ENCODE measurements at places on chromosomes 5 and 9.

- DNase-seq = no peak
Observed at GRCh38 chr9:126295936-126296600, 30.6 kb upstream of the MVB12B start.

- DNase-seq = no peak
Observed at GRCh38 chr9:116605904-116606341, 81.2 kb upstream of the TRIM32 start.

DNA sequence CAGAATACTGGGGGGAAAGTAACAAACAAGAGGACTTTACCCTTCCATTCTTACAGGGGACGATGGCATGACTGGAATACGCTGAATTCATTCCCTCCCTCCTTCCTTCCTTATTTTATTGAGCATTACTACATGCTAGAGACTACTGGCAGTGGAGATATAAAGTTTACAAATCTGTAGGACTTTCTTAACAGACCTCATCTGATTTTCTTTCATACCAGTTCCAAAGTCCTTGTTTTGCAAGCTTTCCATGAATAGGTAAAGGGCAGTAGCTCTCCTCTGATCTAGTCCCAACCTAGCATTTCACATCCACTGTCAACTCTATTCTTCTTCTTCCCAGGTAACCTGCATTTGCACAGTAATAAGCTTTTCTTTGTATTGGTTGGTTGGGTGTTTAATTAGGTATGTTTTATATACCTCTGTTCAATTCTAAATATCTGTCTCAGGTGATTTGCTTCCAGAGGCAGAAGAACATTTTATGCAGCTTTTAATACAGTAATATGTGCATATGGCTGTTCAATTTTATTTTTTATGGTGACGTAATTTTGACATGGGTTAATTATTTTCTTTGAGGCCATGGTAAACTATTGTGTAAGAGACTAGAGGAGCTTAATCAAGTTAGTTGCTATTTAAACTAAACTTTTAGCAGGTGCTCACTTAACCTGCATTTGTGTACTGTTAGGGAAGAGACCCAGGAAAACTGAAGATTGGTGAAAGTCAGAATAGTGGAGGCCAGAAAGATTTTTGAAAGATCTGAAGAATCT lies 150.9 kb downstream of the ARHGAP26 start:
- no peak for DNase-seq

DNA sequence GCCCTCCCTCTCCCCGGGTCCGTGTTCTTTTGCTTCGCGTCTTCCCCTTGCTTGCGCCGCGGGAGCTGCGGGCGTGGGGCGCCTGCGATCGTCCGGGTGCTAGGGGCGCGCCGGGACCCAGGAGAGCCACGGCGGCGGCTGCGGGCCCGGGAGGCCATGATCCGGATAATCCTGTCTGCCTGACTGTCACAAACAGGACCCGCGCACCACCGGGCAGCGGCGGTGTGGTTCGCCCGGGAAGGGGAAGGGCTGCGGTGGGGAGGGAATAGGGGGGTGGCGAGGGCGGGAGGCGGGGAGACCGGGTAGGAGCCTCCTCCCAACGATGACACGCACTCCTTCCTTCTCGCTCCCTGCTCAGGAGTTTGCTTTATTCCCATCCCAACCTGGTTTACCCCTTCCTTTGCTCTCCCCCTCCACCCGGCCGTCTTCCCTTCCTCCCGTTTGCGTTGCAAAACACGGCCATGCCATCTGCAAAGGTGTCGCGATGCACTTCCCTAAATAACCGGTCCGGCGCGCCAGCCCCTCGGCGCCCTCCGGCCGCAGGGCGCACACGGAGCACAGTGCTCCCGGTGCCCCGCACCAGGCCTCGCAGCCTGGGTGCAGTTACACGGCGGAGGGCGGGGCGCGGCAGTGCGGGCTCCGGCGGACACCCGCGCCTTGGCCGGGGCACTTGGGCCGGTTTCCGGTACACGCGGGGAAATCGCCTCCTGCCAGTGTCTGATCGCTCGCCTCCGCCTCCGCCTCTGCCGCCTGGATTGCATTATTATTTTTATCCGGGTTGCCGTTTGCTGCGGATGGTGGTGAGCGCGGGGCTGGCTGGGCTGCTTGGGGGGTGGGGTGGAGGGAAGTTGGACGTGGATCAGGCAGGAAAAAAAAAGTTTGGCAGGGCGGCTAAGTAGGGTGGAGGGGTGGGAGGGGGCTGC lies 1.5 kb downstream of the SMARCA2 start:
- no peak for DNase-seq

- DNase-seq = no peak
Observed at GRCh38 chr5:135391116-135391868, 7.7 kb downstream of the MACROH2A1 start.

- DNase-seq = no peak
Observed at GRCh38 chr5:133900534-133901270, 67.7 kb downstream of the C5orf15 start.

GRCh38 chr5:169791251-169791650 lies 154.2 kb downstream of the DOCK2 start:
- DNase-seq = no peak

GRCh38 chr9:134631881-134632280 lies 9.7 kb upstream of the COL5A1 start:
- no peak for DNase-seq

DNA sequence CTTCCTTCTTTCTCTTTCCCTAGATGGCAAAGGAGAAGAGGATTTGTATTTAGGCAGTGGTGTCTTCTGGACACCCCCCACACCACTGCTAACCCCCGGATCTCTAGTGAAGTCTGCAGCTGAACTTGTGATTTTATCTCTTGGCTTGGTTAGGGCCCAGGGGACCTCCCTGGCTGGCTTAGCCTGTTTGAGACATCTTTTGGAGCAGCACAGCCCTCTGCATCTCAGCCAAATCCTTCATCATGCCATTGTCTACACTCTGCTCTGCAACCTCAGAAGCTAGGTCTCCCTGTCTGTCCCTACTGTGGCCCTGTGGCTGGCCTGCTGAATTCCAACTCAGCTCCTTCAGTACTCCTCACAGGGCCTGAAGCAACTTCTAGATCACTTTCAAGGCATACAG lies 81.7 kb downstream of the MUSK start:
- no peak for DNase-seq

DNA sequence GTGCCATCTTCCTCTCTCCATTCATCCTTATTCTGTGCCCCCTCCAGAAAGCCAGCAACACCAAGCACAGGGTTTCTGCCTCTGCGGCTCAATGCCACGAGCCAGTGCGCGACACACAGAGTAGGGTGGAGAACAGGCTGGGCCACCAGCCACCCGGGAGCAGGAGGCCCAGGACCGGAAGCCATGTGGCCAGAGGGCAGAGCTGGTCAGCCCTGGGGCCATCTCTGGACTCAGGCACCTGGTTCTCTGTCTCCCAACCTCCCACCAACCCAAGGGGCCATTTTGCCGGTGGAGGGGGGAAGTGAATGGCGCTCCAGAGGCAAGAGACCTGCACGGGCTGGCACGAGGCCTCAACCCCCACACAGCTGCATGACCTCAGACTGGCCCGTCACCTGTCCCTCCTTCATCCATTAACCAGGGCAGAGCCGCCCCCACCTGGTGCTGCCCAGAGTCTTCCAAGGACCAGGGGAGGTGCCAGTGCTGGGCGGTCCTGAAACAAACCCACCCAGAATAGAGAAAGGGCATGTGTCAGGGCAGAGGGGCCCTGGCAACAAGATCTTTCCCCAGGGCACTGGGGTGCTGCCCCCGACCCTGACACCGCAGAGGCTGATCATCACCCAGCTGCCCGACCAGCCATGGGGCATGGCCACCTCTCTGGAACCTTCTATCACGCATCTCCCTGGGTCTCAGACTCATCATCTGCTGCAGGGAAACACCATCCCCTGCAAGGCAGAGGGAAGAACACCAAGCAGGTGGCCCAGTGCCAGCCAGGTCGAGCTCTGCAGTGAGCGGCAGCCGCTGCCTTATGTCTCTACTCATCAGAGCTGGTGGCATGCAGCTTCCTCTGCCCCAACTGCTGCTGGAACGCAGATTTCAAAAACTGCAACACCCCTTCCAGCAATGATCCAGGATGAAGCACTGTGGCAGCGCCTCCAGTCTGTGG lies 11.9 kb downstream of the VAV2 start:
- no peak for DNase-seq

DNA sequence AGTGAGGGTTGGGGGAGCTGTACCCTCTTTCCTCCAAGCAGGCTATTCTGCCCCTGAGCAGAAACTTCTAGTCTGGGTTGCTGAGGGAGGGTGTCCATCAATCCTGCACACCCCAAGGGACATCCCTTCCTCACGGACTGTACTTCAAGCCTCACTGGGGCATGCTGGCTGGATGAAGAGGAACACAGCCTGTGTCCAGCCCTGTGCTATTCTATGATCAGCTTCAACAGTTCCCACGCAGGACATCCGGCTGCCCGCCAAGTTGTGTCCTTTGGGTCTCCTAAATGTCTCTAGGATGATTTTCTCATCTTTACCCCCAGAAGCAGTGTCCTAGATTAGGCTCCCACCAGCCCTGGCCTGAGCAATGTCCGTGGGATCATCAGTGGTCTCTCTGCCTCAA lies 68.1 kb downstream of the CRB2 start:
- DNase-seq = no peak

GRCh38 chr9:101840694-101841188 lies 102.3 kb upstream of the GRIN3A start:
- DNase-seq = no peak

DNA sequence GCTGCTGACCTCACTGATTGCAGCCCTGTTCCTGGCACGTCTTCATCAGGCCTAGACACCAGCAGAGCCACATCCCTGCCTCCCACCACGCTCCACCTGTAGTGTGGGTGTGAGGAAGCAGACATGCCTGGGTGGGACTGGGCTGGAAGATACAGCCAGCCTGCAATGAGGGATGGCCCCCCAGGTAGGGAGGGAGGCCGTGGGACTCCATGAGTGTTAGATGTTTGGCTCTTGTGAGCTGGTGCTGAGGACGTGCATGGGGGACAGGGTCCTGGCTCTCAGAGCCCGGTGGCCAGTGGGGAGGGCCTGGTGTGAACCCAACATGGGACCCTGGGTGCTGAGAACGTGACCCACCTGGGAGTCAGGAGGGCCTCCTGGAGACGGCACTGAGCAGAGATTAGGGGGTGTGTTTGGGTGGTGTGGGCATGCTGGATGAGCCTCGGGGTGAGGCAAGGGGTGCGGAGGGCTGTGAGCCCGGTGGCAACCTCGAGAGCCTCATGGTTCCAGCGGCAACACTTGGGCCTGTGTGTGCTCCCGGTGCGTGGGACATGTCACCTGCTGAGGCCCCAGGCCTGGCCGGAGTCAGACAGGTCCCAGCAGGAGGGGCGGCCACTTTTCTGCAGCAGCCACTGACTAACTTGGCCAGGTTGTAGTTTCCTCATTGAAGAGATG lies 87.6 kb downstream of the PHF2 start:
- no peak for DNase-seq

GRCh38 chr5:139914218-139914807 lies 118.7 kb downstream of the PSD2 start:
- no peak for DNase-seq

GRCh38 chr5:76657091-76657490 lies 33.9 kb upstream of the F2RL2 start:
- DNase-seq = no peak

DNA sequence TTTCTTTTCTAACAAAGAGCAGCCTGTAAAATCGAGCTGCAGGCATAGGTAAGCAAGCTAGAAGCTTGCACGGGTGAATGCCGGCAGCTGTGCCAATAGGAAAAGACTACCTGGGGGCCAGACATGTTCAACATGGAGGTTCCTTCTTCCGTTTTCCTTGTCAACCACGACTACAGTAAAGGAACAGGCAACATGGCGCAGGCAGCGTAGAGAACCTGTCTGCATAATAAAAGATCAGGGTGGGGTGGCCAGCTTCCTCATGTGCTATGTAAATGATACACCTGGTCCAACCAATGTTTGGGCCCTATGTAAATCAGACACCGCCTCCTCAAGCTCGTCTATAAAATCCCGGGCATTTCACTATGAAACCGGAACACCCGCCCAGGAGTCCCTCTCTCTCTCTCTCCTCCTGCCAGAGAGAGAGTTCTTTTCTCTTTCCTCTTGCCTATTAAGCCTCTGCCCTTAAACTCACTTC lies 103.8 kb upstream of the LIFR start:
- DNase-seq = no peak

- no peak for DNase-seq
Observed at GRCh38 chr5:4976902-4977301, 163.2 kb upstream of the ADAMTS16 start.

DNA sequence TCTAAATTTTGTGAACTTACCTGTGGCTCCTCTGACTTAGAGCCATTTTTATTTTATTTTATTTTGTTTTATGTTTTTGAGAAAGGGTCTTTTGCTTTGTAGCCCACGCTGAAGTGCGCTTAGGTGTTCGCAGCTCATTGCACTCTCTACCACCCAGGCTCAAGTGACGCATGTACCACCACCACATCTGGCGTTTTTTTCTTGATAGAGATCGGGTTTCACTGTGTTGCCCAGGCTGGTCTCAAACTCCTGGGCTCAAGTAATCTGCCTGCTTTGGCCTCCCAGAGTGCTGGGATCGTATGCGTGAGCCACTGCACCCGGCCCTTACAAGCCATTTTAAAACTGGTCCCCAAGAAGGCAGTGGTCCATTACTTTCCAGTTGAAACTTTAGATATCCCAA lies 18.5 kb downstream of the MATR3 start:
- no peak for DNase-seq

DNA sequence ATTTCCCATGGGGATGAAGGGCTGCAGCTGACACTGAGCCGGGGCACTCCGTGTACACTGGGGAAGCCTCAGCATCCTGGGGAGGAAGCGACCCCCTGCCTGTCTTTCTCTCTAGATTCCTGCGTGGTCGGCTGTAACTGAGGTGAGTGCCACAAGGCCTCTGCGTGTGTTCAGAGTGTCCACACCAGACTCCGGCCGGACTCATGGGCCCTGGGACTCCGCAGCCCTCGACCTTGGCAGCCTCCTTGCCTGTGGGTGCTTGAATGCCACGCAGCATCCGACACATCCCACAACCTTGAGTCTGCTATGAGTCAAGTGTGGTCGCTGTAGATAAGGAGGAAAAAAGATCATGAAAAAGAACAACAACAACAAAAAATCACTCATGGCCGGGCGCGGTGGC lies 23.4 kb downstream of the PAEP start:
- no peak for DNase-seq

- no peak for DNase-seq
Observed at GRCh38 chr5:19739671-19740070, 248.3 kb downstream of the CDH18 start.

DNA sequence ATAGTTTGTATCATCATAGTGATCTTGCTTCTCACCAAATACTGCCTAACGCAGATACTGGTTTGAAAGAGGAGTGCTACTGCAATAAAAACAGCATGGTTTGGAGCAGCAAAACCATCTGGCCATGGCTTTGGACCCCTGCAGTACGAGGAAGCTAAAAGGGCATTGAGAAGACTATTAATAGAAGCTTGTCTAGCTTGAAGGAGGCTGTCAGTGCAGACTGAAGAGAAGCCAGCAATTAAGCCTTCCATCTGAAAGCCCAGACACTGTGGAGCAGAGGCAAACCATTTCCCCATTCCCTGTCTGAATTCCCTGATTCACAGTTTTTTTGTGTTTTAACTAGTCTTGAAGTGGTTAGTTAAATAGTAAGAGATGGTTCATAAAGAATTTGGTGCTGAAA lies 281.6 kb downstream of the PTPRD start:
- no peak for DNase-seq

DNA sequence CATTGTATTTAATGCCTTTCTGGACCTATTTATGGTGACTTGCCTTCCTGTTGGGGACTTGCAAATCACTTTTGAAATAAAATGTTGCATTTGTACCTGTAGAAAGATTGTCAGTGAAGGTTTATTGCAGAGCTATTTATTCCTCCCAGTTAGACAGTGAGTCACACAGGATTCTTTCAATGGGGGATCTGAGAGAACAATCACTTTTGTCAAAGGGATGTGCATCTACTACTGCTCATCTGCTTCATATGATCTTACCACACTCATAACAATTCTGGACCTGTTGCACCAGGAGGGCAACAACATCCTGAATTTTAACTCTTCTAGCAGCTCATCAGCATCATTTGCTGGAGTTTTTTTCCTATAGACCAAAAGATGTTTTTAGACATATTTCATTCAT lies 66.8 kb downstream of the FBXL7 start:
- DNase-seq = no peak
